ENCODE measurements at places on chromosomes 5 and 9.

DNA sequence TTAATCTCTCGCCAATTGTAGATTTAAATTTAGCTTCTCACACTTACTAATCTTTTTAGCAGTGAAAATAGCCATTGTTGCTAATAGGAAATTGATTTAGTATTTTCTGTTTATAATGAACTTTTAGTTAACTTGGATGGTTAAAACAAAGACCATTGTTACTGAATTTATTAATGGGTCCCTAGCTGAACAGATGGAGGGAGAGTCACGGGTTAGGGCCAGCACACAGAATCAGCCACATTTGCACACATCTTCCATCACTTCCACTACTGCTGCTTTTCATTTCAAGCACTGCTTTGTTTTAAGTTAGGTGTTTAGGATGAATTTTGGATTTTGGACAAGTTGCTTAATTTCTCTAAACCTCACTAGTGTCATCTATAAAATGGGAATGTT is 125.9 kb upstream of the ADAMTSL1 start:
- no peak overlapping the region for H3K27ac ChIP-seq
- no peaks in the 10 kb centered on the region for H3K4me1 ChIP-seq
- no peaks in the 10 kb centered on the region for H3K36me3 ChIP-seq
- H3K27me3 ChIP-seq: no peaks in the 10 kb centered on the region
- no peak overlapping the region for H3K4me3 ChIP-seq

- H3K4me1 ChIP-seq: peaks cover 28% of the 10 kb centered on the region
- no peak overlapping the region for H3K27ac ChIP-seq
- no peaks in the 10 kb centered on the region for H3K27me3 ChIP-seq
- DNase-seq: no peak
- H3K4me3 ChIP-seq: no peak overlapping the region
- no peaks in the 10 kb centered on the region for H3K36me3 ChIP-seq
Observed at GRCh38 chr5:150322202-150322601, 19.5 kb upstream of the ARSI start.

GRCh38 chr9:104144336-104144735 is 50.2 kb downstream of the SMC2 start:
- H3K36me3 ChIP-seq: no peaks in the 10 kb centered on the region
- H3K27ac ChIP-seq: no peak overlapping the region
- H3K27me3 ChIP-seq: no peaks in the 10 kb centered on the region
- H3K4me3 ChIP-seq: no peak overlapping the region

- H3K27me3 ChIP-seq: no peaks in the 10 kb centered on the region
- no peaks in the 10 kb centered on the region for H3K4me1 ChIP-seq
- peaks cover 78% of the 10 kb centered on the region for H3K36me3 ChIP-seq
- no peak for DNase-seq
Observed at GRCh38 chr9:137744632-137745183, 125.9 kb downstream of the EHMT1 start.

GRCh38 chr5:2370626-2371418 is 380.7 kb downstream of the IRX2 start:
- DNase-seq: no peak
- no peak overlapping the region for H3K27ac ChIP-seq
- H3K4me1 ChIP-seq: no peaks in the 10 kb centered on the region

DNA sequence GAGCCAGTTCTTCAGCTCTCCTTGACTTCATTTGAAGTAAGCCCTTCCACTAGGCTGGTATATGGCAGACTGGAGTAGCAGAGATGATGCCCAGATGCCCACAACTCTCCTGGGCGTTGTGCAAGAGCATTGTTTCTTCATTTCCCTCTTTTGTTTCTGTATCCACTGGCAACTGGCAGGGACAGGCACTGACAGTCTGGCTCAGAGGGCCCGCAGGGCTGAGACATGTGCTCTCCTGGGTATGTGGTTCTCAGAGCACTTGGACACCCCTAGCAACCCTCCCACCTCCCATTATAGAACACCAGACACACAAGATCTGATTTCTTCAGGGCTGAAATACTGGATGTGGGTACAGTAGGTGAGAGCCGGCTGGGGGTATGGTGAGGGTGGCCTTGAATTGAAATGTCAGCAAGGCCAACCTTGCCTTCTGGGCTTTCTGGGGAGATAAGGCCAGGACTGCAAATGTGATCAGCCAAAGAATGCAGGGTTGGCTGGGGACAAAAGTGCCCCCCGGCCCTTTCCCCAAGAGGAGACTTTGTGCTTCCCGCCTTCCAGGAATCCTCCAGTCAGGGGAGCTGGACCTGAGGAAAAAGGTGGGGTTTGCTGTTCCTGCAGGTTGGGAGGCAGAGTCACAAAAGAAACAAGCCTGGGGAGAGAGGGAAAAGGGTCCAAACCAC is 28.6 kb upstream of the CTNNA1 start:
- H3K4me3 ChIP-seq: no peak overlapping the region
- no peak for DNase-seq
- H3K27ac ChIP-seq: no peak overlapping the region
- H3K36me3 ChIP-seq: no peaks in the 10 kb centered on the region
- H3K4me1 ChIP-seq: peaks cover 6% of the 10 kb centered on the region
- H3K27me3 ChIP-seq: no peaks in the 10 kb centered on the region

Data from tibial nerve (tissue), 4 donors.